ENCODE measurements at places on chromosomes 6 and 20.

- no peak for DNase-seq
Measured at GRCh38 chr6:110965629-110966229, 7.2 kb downstream of the GTF3C6 start.

GRCh38 chr20:16301986-16302385 is 271.3 kb downstream of the KIF16B start:
- DNase-seq, result no peak

- no peak for DNase-seq
Measured at GRCh38 chr6:163381118-163381756, 33.3 kb upstream of the QKI start.

DNA sequence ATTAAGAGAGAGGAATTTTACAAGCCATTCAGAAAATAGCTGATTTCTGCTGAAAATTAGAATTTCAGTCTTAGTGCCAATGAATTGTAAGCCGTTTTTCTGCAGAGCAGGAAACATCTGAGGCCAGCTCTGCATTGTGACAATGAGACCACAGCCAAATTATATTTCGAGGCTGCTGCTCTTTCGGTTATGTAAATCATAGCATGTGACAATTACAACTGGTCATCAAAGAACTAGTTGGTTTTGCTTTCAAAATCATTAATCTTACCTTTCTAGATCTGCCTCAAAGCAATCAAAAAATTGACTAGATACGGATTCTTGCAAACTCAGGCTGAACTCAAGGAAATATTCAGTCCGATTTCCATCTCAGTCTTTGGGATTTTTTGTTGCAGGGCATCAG is 33.4 kb upstream of the INSM1 start:
- DNase-seq, result no peak

DNA sequence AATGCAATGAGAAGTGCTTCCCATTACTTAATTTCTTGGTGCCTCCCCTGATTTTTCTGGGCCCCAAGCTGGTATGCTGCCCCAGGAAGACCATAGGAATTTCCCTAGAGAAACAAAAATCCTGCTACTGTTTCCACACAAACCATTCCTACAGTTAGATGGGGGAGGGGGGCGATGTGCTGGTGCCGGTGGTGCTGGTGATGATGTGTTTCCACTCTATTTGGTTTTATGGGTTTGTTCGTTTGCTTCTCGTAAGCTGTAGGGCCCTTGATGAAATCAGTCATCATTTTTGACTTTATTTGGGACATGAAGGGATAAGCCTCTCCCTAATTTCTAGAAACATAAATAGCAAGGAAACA is 105.1 kb downstream of the MKKS start:
- DNase-seq, result no peak

GRCh38 chr6:17473554-17473953 is 80.2 kb downstream of the CAP2 start:
- no peak for DNase-seq

DNA sequence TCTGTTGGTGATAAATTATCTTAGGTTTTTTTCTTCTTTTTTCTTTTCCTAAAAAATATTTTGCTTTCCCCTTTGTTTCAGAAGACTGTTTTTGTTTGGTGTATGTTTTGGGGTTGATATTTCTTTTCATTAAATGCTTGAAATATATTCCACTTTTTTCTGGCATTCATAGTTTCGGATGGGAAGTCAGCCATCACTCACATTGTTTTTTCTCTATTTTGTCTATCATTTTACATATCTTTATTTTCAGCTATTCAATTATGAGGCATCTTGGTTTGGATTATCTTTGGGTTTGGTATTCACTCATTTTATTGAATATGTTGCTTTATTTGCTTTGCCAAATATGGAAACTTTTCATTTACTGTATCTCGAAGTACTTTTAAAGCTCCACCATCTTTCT is 600.5 kb upstream of the EYS start:
- no peak for DNase-seq

- DNase-seq, result no peak
Measured at GRCh38 chr6:80165143-80165542, 58.7 kb downstream of the BCKDHB start.

GRCh38 chr6:51077821-51078518 is 259.3 kb downstream of the TFAP2B start:
- no peak for DNase-seq

DNA sequence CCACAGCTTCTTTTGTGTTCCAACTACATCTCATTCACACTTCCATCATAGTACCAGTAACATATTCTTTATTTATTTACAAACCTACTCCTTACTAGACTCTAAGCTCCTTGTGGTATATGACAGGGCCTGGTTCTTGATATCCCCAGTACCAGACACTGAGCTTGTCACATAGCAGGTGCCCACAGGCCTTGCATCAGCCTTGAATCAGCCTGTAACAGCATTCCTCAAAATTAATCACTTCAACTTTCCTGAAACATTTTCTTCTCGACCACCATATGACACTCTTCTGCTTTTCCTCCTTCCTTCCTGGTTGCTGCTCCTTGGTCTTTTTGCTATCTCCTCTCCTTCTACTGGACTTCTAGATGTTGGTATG is 24.7 kb upstream of the SRPK1 start:
- DNase-seq, result no peak

DNA sequence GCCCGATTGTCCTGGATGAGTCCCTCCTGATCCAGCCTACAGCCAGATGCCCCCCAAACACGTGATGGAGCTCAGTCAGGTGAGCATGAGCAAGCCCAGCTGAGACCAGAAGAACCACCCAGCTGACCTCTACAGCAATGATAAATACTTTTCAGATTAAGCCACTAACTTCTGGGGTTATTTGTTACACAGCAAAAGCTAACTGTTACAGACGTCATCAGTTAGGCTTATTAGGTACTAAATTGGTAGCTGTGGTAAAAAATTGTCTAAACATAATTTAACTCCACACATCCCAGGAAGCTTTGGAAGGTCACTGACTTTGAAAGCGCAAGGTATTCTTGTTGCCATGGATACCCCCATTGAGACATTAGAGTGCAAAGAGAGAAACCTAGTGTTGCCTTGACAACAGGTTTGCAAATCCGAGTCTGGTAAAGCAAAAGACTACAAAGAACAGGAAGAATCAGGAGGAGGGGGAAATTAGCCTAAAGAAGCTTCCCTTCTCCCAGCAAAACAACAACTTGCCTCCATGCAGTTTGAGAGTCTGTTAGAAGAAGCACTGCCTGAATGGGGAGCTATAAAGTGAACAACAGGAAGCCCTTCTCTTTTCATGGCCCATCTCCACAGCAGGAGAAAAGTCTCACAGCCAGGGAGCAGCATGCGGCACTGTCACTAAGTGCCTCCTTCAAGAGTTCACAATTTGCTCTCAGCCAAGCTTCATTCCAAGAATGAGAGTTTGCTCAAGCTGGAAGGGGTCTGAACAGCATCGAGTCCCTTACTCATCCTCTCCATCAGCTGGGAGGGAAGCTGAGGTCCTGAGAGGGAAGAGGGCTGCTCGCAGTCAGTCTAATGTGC is 41.7 kb upstream of the ZNF831 start:
- no peak for DNase-seq

DNA sequence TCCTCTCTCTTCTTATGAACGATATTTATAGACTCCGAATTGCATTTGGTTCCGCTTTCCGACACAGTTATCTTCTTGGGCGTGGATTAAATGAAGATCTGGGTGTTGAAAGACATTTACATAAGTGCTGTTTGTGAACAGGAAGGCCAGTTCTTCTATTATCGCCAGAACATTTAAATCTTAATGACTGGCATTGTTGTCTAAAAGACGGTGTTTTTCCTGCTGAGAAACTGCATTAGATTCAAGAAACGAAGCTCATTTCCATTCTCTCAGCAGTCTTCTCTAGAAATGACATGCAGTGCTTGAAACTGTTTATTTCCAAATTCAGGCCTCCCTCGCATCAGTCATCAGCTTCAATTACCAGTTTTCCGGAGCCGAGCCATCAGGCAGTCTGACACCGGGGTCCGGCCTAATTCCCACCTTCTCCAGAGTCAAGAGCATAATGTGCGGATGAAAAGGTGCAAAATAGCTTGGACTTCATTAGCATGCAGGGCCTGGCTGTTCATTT is 16.0 kb downstream of the LINC00237 start:
- no peak for DNase-seq

GRCh38 chr20:32418376-32418775 is 60.2 kb downstream of the ASXL1 start:
- no peak for DNase-seq

- peak; percentile 32 for DNase-seq
Measured at GRCh38 chr20:36399147-36399968, 93.2 kb downstream of the DLGAP4 start.

- DNase-seq, result no peak
Measured at GRCh38 chr6:46159229-46159628, 11.6 kb downstream of the ENPP5 start.

GRCh38 chr20:24241466-24241865 is 228.0 kb upstream of the SYNDIG1 start:
- DNase-seq, result no peak

DNA sequence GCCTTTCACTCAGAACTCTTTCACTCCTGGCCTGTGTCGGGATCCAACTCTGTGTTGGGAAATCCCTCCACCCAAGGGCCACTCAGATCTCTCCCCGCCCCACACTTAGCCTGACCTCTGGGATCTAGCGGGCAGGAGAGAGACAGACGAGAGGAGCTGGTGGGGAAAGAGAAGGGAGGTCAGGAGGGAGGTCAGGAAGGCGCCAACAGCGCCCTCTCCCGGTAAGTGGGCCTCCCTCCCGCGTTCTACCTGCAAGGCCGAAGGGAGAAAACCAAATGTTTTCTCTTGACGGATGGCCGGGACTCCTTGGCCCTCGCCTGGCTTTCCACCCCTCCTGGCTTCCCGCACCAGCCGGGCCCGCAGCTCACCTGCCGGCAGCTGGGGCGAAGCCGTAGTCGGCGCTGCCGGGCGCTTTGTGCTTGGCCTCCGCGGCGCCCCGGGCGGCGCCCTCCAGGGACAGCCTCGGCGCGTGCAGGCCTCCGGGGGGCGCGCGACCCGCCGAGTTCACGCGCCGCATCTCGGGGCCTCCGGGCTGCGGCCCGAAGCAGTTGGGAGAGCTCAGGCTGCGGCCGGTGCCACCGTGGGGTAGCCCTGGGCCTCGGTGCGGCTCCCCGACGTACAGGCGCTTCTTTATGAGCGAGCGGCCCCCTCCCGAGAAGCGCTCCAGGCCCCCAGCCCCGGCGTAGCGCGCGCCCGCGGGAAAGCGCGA is 38.2 kb downstream of the C6orf132 start:
- DNase-seq, result peak; percentile 77

DNA sequence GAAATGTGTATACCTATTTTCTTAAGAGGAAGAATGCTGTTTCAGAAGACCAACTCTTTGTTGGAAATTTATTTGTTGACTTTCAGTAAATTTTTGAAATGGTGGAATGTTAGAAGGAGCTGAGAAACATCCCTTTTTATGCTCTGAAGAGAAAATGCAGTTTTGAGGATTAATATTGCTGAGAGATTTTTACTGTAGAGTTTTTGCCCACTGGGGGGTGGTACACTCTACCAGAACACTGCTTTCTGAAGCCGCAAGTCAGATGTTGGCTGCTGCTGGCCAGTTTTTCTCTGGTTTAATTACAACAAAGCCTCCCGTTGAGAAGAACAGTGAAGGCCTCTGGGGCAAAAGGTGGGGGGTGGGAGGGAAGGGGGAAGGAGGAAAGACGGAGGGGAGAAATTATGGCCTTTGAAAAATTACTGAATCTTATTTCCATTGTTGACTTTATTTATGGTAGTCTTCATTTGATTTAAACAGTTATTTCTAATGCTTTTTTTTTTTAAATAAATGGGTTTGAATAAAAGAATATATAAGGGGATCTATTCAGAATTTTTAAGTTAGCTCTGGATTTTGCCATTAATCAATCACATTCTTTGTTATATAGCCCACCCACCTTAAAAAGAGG is 3.0 kb downstream of the FLRT3 start:
- no peak for DNase-seq

- no peak for DNase-seq
Measured at GRCh38 chr6:35208419-35208818, 5.3 kb upstream of the SCUBE3 start.

DNA sequence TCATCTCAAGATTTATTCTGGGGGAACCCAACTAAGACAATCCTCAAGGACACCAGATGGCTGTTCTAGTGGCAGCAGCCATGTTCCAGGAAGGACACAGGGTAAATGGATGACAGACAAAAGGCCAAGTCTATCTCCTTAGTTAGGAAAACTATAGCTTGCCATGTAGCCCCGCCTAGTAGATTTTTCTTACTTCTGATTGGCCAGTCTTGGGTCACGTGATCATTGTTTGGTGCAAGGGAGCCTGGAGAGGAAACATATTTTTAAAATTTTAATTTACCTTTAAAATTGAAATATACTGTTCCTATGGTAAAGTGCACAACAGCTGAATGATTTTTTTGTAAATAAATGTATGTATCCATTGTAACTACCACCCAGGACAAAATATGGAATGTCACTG is 4.4 kb upstream of the KCNS1 start:
- no peak for DNase-seq

GRCh38 chr6:138088326-138088762 is 18.9 kb downstream of the PERP start:
- no peak for DNase-seq

DNA sequence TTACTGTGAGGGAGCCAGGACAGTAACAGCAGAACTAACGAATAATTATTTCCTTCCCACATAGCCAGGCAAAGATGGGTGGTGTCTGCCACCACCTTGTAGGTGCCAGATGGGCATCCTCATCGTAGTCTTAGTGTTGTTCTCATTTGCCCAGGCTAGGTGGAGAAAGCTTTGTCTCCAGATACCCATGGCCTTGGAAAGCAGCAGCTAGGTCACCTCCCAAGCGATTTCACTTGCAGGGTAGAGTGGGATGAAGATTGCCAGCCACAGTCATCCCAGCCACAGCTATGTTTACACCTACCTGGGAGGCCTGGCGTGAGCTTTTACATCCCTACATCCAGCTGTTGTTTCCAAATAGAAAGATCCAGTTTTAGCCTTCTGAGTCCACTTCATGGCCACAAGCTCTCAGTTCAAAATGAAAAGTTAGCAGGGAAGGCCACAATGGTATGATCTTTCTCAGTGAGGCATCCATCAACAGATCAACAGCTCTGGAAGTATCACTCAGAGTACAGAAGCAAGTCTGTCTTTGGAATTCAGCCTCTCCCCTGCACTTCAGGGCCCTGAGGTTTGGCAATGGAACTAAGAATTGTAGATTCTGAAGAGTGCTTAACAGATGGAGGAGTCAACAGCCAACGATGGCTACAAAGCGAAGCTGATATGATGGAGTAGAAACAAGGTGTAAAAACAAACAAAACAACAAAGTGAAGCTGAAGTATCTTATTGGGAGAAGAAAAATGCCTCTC is 11.0 kb upstream of the SNRPC start:
- DNase-seq, result no peak

- DNase-seq, result no peak
Measured at GRCh38 chr6:80946402-80946801, 806.1 kb downstream of the TENT5A start.

- no peak for DNase-seq
Measured at GRCh38 chr6:142878407-142878806, 66.6 kb downstream of the HIVEP2 start.

- no peak for DNase-seq
Measured at GRCh38 chr6:145816392-145816791, 1.8 kb upstream of the FBXO30 start.

- DNase-seq, result no peak
Measured at GRCh38 chr6:166462461-166463135, 79.9 kb upstream of the MPC1 start.

Measured in stimulated activated CD4-positive, alpha-beta T cell treated with anti-CD3 and anti-CD28 coated beads, TNF-alpha, amount 100 ng/mL, for 48 hours (primary cell).